ENCODE measurements at places on chromosomes 2 and 18.

DNA sequence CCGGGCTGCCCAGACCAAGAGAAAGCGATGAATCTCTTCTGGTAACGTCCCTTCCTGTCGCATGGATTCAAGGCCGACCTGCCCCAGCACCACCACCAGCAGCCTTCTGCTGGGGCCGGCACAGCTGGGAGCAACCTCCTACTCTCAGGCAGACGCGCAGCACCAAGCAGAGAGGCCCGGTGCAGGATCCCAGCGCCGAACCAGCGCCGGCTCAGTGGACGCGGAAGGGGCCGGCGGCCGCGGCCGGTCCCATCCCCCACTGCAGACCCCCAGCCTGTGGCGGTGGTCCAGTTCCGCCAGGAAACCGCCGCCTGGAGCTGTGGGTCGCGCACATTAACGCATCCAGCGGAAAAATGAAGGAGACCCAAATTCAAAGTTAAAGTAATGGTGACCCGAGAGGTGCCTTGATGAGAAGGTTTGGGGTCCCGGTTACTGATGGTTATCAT lies 525 bp upstream of the MAL start:
- DNase-seq = no peak

- DNase-seq = no peak
Observed at GRCh38 chr2:68632021-68632420, 11.4 kb upstream of the PROKR1 start.

GRCh38 chr2:47867205-47867604 lies 39.1 kb downstream of the FBXO11 start:
- DNase-seq = peak; percentile 27

DNA sequence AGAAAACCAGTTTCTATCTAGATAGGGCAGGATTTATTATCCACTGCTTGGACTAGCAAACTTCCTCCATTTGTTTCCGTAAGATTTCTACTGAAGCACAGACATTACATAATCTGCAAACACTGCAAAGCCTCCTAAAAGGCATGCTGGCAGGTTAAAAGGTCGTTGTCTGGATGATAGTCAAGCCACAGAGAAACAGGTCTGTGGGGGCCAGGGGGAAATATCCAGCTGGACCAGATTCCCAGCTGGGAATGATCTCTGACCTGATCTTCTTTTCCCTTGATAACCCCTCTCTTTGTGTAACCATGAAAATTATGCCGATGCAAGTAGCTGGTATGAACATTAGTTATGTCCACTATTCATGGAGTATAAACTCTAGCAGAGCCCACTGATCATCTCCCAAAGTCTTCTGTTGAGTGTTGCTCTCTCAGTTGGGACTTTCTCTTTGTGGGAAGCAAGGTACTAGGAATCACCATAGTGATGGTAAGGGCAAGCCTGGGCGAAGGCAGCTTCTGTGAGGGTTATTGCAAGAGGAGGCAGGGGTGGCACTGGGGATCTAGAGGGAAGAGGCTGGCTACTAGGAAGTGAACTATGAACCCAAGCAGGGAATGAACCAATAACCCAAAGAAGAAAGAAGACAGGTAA lies 61.3 kb downstream of the GDF7 start:
- peak; percentile 31 for DNase-seq

GRCh38 chr2:200068642-200069041 lies 113.3 kb downstream of the MAIP1 start:
- DNase-seq = no peak

GRCh38 chr2:174083843-174084458 lies 118.8 kb upstream of the SP3 start:
- no peak for DNase-seq

GRCh38 chr2:207077266-207077665 lies 88.5 kb downstream of the KLF7 start:
- DNase-seq = no peak

GRCh38 chr18:58125756-58126155 lies 81.7 kb downstream of the NEDD4L start:
- no peak for DNase-seq

- no peak for DNase-seq
Observed at GRCh38 chr2:69624611-69625010, 18.9 kb downstream of the AAK1 start.

DNA sequence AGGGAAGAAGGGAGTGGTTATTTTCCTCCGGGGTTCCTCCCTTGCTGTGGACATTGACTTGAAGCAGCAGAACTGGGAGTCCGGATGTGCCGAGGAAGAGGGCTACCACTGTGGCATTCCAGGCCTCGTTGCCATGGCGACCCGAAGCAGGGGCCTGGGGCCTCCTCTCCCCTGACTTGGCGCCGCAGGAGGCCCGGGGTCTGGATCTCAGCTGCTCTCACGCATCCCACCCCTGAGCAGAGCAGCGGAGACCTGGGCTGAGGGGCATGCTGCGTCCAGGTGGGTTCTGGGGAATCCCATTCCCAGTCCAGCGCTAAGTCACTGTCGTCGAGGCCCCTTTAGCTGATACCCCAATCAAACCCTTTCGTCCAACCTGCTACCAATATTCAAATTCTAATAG lies 100.2 kb downstream of the BCL11A start:
- DNase-seq = no peak

DNA sequence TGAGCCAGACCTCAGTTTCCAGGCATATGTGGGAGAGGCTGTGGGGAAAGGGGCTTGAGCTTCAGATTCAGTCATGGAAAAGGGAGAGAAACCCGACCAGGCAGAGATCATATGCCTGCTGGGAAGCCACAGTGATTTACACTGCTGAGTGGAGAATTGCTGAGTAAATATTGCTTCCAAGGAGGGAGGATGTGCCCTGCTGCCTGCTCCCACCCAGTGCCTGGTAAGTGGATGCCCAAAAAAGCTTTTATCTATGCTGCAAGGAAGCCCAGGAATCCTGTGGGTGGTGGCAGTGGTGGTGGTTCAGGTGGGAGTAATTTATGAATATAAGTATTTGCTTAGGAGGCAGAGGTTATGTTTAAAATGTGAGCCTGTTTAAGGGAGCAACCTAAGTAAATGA lies 39.5 kb downstream of the INO80C start:
- DNase-seq = no peak

DNA sequence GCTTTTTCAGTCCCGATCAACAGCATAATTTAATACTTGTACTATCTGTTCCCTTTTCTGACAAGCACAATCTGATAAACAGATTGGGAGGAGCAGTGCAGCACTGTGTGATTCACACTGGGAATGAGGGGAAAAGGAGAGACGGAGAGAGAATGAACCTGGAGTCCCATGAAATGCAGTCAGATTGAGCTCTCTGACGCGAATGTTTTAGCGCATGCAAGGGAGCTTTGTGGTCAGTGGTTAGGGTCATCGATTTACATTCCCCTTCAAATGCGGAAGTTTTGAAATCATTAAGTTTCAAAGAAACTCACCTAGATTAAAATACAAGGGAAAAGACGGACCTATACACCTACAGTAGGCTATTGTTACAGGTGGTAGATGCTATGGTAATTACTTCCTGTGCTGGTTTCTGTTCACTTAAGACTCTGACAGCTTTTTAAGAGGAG lies 99.6 kb downstream of the KCTD1 start:
- no peak for DNase-seq

Data from epithelial cell of prostate (primary cell).